H7 (cell line): ENCODE measurements at places on chromosomes 11 and 22.

DNA sequence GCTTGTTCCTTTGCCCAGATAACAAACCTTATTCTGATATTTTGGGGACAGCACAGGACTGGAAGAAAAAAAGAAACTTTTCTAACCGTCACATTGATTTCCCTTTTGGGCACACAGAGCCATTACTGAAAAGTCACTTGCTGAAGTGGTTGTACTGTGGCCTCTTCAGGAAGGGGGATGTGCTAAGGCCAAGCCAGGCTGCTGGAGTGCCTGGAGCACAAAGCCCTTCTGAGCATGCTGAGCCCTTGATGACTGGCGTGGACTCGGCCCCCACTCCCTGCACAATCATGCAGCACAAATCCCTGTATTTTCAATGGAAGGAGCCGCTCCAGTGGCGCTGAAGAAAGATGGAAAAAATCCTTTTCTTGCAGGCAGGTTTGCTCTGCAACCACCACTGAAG, 164.2 kb downstream of the NTM start:
- DNase-seq, result no peak

DNA sequence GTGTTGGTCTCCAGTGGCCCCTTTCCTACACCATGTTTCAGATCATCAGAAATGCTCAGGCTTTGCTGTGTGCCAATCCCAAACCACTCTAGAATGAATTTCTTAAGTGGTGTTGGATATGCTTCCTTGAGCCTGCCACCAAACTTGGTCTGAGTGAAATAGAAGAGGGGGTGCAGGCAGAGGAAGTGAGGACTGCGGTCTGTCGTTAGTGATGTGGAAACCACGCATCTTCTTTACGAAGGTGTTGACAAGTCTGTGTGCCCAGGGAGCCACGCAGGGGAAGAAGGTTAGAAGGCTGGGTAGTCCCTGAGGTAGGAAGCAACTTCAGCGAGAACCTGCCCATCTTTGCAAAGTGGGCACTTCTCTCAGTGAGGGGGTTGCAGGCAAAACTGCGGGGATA, 187.4 kb upstream of the NAV2 start:
- no peak for DNase-seq

DNA sequence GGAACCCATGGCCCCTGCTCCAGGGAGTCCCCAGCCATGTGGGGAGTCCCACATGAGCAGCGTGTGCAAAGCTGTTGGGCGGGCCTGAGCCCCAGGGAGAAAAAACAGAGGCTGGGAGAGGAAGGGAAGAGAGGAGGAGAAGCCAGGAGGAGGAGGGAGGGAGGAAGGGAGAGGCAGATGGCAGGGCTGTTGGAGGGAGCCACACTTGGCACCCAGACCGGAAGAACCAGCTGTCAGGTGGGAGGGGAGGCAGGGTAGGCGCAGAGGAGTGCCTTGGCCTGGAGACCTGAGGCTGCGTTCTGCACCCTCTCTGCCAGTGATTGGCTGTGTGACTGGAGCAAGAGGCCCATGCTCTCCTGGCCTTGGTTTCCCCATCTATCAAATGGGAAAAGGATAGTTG, 6.7 kb downstream of the SYNGR1 start:
- DNase-seq, result peak; percentile 28

GRCh38 chr11:103806130-103806895, 230.1 kb upstream of the DDI1 start:
- no peak for DNase-seq

DNA sequence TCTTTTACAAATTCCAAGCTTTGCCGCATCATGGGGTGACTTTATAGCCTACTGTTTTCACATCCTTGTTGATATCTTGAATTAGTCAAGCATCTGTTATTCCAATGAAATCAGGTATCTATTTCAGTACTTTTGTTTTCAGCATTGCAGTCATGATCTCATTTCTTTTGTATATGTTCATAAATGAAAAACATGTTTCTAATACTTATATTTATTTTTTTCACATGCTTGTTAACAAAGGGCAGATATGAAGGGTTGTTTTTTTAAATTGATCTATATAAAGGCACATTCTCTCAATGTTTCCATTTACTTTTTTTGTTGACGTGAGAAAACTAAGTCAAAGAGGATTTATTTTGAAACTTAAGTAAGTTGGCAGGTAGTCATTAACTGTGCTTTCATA, 964.8 kb downstream of the JRKL start:
- DNase-seq, result no peak

GRCh38 chr11:6565988-6566703, 37.3 kb downstream of the RRP8 start:
- DNase-seq, result peak; percentile 11
